ENCODE measurements at places on chromosomes 11 and 22.

DNA sequence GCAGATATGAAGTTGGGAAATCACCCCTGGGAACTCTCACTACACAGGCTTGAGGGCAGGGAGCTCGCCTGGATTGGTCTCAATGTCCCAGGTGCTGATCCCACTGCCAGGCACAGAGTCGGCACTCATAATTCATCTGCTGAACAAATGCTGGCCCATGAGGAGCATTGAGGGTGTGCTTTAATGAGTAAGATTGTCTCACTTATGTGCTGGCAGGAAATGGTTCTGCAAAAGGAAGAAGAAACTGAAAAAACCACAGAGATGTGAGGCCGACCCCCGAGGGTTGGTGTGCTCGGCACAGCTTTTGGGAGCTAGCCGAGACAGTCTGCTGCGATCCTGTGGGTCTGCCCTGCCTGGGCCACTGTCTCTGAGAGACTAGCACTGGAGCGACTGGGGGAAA lies 9.4 kb downstream of the PLAAT2 start:
- no peak for DNase-seq

GRCh38 chr11:7348432-7349304 lies 97.0 kb downstream of the SYT9 start:
- no peak for DNase-seq

GRCh38 chr11:69371731-69372588 lies 78.0 kb downstream of the MYEOV start:
- no peak for DNase-seq

DNA sequence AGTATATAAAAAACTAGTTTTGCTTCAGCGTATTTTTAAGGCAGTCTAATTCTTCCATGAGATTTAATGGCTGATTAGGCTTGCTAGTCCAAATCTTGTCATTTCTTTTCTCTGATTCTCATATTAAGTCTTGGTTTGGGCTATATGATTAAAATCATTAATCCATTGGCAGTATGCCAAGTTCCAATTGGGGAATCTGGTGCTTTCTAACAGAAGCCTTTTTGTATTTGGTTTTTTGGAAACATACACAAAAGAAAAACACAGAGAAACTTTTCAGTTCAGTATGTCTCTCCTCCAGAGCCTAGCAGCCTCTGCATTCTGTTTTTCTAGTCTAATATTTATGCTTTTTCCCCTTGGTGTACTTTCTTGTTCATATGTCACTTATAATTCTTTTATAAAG lies 37.9 kb downstream of the SWAP70 start:
- DNase-seq: no peak

DNA sequence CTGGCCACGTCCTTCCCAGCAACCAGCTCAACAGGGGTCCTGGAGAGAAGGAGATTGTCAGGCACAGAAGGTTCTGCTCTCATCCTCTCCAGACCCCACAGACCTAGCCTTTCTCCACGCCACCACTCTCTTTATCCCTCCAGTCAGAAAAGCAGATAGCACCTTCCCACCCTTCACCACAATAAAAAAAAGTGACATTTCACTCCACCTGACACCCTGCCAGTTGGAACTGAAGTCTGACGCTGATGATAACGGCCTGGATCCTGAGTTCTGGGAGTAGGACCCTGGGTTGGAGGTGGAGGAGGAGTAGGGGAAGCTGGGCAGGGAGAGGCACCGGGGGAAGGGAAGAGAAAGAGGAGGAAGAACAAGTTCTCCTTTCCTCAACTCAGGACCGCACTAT lies 127.5 kb upstream of the ANO1 start:
- no peak for DNase-seq

- no peak for DNase-seq
Observed at GRCh38 chr22:24107661-24108060, 73.6 kb upstream of the SUSD2 start.

DNA sequence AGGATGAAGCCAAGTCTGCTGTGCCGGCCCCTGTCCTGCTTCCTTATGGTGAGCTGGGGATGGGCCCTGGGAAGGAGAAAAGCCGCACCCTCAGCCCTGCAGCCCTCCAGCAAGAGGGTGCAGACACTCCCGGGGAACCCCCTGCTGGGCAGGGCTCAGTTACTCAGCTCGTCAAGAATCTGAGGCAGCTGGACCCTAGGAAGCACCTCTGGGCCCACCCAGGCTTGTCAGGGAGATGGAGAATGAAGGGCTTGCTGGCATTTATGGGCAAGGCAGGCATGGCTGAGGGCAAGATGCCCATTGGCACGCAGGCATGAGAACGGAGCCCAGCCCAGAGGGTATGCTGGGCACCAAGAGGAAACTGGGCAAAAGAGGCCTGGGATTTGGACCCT lies 12.9 kb downstream of the RELT start:
- no peak for DNase-seq

- DNase-seq: no peak
Observed at GRCh38 chr11:11622340-11622706, 518 bp upstream of the GALNT18 start.

GRCh38 chr11:106493751-106494150 lies 416.3 kb downstream of the AASDHPPT start:
- DNase-seq: no peak

- DNase-seq: no peak
Observed at GRCh38 chr11:116730241-116730561, 42.6 kb downstream of the BUD13 start.

DNA sequence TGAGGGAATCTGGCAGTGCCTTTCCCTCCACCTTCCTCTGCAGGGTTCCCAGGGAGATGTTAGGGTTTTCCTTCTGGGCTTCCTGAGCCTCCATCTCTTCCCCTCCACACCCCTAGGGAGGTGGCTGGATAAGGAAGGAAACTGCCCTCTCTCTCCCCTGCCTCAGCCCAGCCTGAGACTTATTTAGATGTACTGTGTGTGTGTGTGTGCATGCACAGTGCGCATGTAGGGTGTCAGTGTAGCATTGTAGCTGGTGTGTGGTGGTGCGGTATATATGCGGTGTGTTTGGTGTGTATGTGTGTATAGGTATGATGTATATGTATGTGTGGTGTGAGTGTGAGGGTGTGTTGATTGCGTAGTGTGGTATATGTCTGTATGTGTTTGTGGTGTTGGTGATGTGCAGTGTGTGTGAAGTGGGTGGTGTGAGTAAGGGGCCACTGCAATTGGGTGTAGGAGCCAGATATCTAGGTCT lies 1.5 kb downstream of the FXYD6 start:
- no peak for DNase-seq

- no peak for DNase-seq
Observed at GRCh38 chr22:46925818-46926217, 163.4 kb downstream of the TBC1D22A start.

DNA sequence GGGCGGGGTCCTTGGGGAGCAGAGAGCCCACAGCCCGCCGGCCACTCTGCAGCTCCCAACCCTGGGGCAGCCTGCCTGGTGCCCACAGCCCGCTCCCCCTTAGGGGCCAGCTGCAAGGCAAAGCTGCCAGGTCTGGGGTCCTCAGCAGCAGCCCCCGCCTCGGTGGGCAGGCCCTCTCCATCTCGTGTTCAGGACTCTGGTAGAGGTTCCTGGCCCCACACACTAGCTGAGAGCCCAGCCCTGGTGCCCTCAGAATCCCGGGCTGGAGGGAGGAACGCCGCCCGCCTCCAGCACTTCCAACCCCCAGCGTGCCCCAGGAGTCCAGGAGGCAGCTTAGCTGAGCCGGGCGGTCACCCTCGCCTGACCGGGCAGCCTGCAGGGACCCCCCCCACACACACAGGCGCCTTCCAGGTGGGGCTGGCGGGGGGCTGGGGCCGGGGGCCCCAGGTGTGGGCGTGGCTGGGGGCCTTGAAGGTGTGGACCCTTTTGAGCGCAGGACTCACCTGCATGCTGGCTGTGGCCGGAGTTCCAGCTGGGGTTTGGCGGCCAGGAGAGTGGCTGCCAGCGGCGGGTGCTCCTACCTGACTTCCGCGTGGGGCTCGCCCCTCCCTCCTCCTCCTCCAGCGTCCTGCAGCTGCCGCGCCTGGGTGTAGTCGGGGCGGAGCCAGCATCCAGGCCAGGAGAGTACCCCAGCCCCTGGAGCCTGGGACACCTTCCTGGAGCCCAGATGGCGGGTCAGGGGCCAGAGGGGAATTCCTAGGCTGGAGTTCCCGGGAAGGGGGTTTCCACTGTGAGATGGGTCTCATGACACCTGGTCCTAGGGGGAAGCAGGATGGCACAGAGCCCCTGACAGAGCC lies at the start of gene ANO9:
Gene ANO9 (minus strand): TSS at position 594 of the 857 bp plus-strand sequence. CDS start 85 bp downstream, at position 509.
- DNase-seq: peak; percentile 54

GRCh38 chr11:69472541-69473275 lies 8.8 kb upstream of the LINC01488 start:
- DNase-seq: no peak

- no peak for DNase-seq
Observed at GRCh38 chr11:46564459-46564858, 29.4 kb downstream of the AMBRA1 start.

GRCh38 chr11:15947681-15948648 lies 408.4 kb downstream of the SOX6 start:
- no peak for DNase-seq

DNA sequence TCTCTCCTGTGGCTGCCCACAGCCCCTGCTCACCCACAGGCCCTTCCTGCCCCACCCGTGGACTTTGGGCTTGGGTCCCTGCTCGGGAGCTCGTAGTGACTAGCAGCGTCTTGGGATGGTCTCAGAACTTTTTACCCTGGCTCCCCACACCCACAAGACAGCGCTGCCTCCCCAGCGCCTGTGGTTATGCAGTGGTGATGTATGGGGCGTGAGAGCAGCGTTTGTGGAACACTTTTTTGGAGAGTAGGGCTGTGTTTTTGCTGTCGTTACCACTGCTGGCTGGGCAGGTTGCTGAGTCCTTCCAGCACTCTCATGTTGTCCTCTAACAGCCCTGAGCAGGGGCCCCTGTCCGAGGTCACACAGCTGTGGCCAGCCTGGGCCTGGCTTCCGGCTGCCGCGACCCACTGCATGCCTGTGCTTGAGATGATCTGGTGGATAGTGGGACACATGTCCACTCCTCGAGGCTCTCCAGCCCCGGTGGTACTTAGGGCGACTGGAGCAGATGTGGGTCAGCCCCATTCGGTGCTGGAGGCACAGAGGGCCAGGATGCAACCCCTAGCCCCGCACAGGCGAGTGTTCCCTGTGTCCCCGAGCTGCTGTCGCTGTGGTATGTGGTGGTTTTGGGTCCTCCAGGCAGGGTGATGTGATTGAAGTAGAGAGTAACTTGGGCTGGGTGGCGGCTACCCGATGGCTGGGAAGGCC lies 7.1 kb upstream of the GRAMD4 start:
- no peak for DNase-seq

GRCh38 chr22:42376711-42377554 lies 55.3 kb downstream of the NFAM1 start:
- peak; percentile 38 for DNase-seq

- no peak for DNase-seq
Observed at GRCh38 chr22:47780281-47780875, 1017.9 kb downstream of the TBC1D22A start.

DNA sequence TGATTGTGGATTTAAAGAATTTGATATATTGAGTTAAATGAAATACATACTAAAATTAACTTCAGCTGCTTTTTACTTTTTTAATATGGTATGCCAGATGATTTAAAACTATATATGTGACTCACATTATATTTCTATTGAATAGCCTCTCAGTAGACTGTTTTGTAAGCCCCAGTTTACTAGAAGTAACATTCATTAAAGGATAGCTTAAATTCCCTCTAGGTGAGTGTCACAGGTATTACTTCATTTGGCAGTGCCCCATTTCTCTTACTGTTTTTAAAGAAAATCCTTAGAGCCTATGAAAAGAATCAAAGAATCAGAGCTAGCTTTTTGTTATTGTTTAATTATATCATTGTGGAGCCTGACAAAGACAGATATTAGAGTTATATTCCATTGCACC lies 48.6 kb downstream of the ZC3H12C start:
- DNase-seq: no peak

DNA sequence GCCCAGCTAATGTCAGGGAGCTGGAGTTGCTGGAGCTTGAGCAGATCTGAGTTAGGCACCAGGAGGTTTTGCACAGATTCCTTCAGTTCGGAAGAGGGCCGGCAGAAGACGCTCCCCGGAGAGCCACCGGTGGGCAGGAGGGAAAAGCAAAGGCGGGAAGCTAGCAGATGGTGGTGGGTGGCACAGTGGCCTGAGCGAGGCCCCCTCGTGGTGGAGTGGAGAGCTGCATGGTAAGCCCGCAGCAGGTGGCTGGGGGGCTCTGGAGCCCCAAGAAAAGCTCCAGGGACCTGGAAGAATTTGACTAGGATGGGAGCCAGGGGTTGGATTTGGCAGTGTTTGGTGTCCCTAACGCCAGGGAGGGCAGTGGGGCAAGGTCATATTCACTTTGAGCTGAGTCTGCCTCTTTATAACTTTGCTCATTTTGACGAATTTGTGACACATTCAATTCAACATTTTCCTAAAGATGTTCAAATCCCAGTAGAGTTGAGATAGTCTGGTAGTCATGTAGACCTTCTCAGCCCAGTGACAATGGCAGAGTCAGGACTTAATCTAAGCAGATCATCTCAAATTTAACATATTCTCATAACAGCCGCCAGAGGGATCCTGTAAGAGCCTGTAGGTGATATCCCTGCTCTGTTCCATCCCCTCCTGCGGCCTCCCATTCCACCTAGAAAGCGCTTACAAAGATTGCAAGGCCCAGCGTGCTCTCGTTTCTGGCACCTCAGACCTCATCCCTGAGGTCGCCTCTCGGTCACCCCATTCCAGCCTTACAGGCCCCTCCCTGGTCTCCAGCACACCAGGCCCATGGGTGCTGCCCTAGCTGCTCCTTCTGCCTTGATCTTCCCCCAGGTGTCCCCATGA lies 57.9 kb downstream of the TRIM29 start:
- DNase-seq: no peak

DNA sequence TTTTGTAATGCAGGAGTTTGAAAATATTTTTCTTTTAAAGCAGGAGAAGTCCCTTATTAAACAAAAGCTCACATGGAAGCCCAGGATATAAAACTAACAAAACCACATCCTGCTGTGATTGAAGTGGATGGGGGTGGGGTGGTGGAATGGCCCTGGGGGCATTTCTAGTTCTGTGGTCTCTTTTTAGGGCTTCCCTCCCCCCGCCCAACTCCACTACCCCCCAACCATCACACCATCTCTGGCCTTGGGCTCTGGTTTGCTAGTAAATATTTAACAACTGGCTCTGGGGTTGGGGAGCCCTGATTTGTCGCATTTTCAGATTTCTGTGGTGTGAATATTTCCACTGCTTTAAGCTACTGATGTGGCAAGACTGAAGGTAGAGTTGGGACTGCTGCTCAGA lies 279.6 kb upstream of the PLET1 start:
- DNase-seq: no peak

DNA sequence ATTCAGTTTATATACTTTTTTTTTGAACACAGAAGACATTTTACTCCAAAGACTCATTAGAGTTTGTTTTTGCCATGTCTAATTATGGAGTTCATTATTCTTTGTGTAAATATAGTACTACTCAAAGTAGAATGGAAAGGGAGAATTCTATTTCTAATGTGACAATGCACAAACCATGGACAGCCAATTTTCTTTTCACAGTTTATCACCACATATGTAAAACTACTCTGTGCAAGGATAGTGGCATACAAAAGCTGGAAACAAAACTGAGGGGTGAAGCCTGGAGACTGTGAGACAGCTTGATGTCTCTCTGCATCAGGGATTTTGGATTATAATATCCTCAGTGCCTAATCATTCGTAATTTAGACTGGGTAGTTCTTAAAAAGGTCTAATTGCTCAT lies 75.5 kb downstream of the LUZP2 start:
- DNase-seq: no peak

Data from NCI-H748 treated with DMSO at 0.1 percent for 48 hours (cell line).